ENCODE measurements at places on chromosomes 13 and 19.

GRCh38 chr13:85500696-85501256 lies 298.4 kb downstream of the SLITRK6 start:
- no peak for DNase-seq

- DNase-seq: no peak
Measured at GRCh38 chr19:29511768-29512167, 14.0 kb upstream of the VSTM2B start.

- DNase-seq: no peak
Measured at GRCh38 chr19:5038631-5039271, 69.8 kb downstream of the KDM4B start.

GRCh38 chr19:53076984-53077383 lies 26.2 kb downstream of the ZNF160 start:
- no peak for DNase-seq

DNA sequence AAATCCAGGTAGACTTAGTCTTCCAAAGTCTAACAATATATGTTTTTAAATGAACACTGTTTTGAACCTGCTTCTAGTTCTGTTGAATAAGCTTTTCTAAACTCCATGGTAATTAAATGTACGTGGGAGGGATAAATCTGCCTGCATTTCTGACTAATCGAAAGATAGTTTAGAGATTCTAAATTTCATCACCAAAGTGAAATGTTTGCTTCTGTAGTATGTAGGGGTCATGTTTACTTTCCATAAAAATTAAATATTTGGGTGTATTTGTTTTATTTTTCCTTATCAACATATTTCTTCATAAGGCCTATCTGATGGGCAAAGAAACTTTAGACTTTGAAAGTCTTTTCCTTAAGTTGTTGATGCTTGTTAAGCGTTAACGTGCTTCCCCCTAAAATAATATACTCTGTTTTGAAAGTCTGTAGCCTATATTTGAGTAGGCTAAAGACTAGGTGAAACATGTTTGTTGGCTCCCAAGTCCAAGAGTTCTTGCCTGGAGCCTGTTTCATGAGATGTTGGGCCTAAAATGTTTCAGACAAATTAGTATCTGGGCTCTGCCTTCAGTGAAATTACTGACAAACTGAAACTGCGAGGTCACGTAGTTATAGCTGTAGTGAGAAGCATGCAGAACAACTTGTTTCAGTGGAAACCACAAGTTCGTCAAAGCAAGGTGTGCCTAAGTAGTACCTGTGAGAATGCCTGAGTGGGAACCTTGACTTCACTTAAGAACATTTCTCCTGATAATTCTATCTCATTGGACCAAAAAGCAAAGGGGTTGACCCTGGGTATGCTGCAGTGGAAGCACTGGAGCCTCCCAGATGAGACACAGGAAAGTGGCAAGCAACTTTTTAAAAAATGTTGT lies 126.2 kb downstream of the LMO7 start:
- peak; percentile 48 for DNase-seq

DNA sequence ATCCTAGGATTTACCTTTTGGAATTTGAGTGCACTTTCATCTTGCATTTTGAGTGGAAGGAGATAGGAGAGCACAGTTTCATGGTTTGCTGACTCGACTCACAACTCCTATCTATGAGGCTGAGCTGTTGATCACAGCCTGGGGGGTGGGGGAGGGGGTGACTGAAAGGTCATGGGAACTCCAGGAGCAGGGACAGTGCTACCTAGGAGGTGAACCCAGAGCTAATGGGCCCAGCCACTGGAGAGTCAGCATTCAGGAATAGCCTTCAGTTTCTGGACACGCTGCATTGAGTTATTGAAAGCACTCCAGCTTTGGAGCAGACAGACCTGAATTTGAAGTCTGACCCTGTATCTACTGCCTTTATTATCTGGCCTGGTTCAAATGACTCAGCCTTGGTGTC lies 339.9 kb downstream of the SLC7A1 start:
- no peak for DNase-seq

GRCh38 chr13:103243495-103243894 lies 177.3 kb upstream of the SLC10A2 start:
- DNase-seq: no peak

GRCh38 chr13:77740931-77741596 lies 43.6 kb downstream of the SLAIN1 start:
- no peak for DNase-seq

DNA sequence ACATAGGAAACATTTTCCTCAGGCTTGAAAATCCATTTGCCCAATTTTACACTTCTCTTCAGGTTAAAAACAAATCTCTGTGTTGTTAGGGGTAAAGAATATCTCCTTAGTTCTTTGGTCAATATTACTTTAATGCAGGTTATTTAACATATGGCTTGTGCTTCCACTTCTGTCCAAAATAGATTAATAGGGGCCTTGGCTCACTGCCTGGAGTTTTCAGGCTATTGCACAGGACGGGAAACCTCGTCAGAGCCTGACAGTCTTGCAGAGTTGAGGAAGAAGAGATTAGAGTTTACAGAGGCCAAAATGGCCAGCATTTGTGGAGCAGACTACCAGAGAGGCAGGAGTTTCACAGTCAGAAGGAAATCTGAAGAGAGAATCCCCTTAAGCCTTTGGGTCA lies 863.9 kb upstream of the GPC6 start:
- no peak for DNase-seq

GRCh38 chr13:51761643-51762350 lies 42.2 kb downstream of the DHRS12 start:
- no peak for DNase-seq

DNA sequence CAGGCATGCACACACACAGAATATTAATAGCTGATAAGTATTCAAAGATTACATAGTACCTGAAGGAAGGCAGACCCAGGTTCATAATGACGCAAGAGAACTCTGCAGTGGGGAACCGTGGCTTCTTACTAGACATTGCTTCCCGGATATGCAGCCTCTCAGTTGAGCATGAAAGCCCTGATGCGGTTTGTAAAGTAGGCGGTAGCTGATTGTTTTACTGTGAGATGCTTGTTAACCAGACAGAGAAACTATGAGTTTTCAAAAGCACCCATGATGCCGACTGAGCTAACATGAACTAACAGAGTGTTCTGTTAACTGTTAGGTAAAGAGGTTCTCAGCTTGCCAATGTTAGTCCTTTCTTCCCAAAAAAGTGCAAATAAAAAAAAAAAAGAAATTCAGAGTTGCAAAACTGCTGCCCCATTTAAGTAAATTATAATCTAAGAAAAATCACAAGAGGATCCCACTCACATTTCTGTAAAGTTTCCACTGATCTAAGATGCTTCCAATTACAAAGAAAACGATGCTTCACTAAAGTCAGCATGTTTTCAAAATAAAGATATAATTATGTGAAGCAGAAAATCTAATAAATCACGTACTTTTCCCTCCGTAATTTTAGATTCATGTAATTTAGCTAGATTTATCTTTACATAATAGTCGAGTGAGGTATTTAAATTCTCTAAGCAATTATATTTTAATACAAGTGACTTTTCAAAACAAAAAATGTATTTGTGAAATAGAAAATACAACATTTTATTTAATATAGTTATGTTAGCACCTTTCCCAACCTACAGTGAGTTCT lies 2.2 kb downstream of the FLT1 start:
- DNase-seq: peak; percentile 41

- no peak for DNase-seq
Measured at GRCh38 chr13:102325321-102325720, 76.5 kb downstream of the FGF14 start.

DNA sequence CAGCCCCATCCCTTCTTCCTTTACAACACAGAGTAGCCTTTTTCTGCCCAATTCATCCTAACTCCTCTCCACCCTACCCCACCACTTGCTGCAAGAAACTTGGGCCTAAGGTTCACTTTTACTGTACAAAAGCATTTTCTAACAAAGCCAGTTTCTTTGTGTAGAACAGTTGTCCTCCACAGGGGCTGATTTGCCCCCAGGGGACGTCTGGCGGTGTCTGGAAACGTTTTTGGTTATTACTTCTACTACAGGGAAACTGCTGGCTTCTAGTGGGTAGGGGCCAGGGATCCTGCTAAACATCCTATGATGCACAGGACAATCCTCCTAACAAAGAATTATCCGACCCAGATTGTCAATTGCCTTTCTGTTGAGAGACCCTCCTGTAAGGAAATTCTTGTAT lies 7.3 kb upstream of the LMO7 start:
- no peak for DNase-seq

GRCh38 chr13:34654203-34654602 lies 287.9 kb upstream of the NBEA start:
- DNase-seq: no peak

DNA sequence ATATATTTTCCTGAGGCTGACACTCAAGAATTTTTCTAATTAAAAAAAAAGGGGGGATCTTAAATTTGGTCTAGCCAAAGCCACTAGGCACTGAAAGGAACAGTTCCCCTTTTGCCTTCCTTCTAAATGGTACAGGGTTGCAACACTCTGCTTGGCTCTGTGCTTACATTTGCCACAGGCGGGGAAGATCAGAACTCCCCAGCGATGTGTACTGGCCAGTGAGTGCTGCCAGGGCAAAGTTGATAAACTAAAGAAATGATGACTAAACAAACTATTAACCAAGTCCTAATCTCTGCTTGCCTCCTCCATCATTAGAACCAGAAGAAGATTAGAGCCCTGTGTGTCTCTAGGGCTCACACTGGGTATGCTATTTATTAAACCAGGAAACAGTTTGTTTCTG lies 75.3 kb upstream of the SCEL start:
- DNase-seq: no peak

GRCh38 chr13:58165617-58166016 lies 534.1 kb downstream of the PCDH17 start:
- DNase-seq: no peak

GRCh38 chr13:82766732-82767321 lies 1115.4 kb downstream of the SLITRK1 start:
- no peak for DNase-seq

DNA sequence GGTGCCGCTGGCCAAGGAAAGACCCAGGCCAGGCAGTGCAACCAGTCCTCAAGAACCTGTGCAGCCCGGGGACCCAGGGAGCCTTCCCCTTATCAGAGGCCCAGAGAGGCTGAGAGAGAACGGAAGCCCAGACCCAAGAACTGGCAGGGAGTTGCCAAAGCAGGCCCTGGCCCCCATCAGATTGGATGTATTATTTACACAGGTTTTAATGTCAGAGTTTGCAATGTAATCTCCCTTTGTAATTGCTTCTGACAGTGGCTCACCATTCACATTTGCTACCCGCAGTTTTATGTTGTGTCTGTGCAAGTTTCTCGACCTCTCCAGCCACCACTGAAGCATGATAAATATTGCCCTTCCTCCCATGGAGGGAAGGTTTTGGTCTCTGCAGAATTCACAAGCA lies 660.9 kb downstream of the LIG4 start:
- no peak for DNase-seq

All from stimulated activated CD4-positive, alpha-beta T cell treated with anti-CD3 and anti-CD28 coated beads, Interleukin-4, amount 100 ng/mL, for 24 hours (primary cell).